ENCODE measurements at places on chromosomes 1 and 21.

DNA sequence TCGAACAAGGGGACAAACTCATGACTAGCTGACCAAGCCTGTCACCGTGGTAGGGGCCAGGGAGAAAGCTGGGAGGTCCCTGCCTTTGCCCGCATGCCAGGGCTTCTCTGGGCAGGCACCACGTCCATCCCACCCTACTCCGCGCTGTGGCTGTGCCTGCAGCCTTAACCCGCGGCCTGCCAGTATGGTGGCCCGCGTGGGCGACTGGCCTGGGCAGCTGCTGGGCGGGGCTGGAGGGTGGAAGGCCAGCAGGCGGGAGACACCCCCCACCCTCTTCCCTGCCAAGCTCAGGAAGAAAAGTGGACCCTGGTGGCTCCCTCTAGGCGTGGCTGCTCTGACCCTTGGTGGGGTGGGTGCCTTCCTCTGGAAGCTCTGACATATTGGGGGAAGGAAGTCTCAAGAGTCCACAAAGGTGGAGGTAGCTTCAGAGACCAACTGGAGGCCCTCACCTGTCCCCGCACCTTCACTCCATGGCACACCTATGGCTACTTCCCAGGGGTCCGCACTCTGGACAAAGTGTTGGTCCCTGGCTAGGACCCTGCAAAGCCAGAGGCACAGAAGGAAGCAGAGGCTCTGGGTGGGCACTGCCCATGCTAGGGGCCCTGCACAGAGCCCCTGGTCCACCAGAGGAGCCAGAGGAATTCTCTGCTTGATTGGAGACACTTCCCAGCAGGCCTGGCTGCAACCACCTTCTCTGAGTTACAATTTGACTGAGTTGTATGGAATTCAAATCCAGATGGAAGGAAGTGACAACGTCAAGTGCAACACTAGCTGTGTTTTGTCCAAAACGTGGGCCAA, 3.3 kb upstream of the SKI start:
- DNase-seq = no peak

DNA sequence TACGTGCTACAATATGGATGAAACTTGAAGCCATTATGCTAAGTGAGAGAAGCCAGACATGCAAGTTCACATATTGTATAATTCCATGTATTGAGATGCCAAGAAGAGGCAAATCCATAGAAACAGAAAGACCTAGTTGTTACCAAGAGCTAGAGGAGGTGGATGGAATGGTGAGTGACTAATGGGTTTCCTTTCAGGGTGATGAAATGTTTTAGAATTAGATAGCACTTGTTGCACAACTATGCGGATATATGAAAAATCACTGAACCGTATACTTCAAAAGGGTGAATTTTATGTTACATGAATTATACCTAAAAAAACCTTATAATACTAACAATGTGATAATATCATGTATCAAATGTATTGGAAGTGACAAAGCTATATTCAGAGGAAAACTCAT, 18.1 kb downstream of the EPHA10 start:
- no peak for DNase-seq

GRCh38 chr1:60825593-60825992, 256.8 kb upstream of the NFIA start:
- DNase-seq = no peak

GRCh38 chr1:207883104-207883651, 27.7 kb downstream of the CD34 start:
- DNase-seq = no peak

DNA sequence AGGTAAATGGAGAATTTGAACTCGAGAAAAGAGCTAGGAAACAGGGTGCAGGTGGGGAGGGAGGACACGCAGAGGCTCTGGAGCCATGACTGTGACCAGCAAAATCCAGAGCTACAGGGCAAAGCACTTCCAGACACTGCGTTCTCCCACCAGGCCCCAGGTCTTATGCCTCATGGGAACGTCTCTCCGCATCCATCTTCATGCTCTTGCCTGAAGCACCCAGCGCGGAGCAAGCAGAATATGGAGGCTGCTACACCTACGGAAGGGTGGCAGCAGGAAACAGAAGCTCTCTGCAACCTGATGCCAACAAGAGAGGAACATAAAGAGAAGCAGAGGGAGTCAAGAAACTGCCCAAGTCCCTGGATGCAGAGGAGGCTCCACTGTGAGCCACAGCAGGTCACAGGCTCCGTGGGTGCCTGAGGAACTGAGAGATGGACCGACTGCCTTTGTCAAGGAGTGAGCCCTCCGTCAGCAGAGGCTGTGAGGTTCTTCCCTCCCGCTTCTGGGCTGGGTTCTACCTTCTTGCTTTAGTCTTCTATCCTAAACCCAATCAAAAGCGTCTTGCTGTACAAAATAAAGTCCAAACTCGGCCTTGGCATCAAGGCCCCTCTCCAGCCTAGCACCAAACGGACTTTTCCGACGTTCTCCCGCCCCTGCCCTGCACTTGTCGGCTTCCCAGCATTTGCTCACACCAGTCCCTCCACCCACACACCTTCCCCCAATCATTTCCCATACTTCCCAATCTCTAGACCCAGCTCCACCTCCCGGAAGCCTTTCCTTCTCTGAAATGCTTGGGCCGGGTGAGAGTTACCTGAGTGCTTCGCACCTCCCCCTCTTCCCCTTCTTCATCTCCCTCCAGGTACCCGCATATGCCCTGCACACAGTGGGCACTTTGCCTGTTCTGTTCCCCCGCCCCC, 930 bp downstream of the DHCR24 start:
- peak; percentile 47 for DNase-seq

DNA sequence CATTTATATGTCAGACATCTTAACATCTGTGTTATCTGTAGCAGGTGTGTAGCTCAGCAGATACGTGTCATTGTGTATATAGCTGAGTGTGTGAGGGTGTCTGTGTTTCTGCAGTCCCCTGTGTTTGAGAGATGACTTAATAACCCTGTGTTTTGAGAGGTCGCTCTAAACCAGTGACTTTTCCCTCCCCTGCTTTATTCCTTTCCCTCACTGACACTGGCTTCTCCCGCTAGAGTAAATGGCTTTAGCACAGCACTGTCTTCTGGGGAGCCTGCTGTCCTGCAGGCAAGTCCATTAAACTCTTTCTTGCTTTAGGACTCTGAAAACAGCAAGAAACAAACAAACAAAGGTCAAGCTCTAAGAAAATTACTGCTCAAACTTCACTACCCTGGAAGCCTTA, 53.0 kb downstream of the VANGL1 start:
- no peak for DNase-seq

DNA sequence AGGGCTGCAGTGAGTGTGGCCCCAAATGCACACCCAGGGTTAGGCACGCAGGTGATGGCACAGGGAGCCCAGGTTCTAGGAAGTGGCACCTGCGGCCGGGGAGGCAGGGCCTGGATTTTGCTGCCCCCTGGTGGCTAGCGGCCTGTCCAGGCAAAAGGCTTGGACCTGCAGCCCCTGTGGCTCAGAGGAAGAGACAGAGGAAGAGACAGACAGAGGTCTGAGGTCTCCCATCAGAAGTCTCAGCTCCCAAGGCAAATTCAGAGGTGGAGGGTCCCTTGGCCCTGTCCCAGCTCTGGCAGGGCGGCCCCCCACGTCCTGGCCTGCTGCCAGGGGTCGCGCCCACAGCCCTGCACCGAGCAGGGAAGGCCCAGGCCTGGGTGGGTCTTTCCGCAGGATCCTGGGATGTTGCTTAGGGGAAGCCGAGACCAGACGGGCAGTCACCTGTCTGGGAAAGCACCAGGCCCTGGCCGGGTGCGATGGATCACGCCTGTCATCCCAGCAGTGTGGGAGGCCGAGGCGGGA, 8.0 kb upstream of the TNFRSF14 start:
- no peak for DNase-seq

- peak; percentile 77 for DNase-seq
Measured at GRCh38 chr1:39799770-39800470, 11.3 kb upstream of the BMP8B start.

- DNase-seq = peak; percentile 63
Measured at GRCh38 chr1:54716299-54717047, 812 bp downstream of the TTC4 start.

- no peak for DNase-seq
Measured at GRCh38 chr1:208235356-208235981, 8.7 kb downstream of the PLXNA2 start.

- no peak for DNase-seq
Measured at GRCh38 chr1:101898137-101898536, 98.6 kb downstream of the OLFM3 start.

GRCh38 chr1:193929374-193930033, 743.1 kb upstream of the B3GALT2 start:
- DNase-seq = peak; percentile 21

DNA sequence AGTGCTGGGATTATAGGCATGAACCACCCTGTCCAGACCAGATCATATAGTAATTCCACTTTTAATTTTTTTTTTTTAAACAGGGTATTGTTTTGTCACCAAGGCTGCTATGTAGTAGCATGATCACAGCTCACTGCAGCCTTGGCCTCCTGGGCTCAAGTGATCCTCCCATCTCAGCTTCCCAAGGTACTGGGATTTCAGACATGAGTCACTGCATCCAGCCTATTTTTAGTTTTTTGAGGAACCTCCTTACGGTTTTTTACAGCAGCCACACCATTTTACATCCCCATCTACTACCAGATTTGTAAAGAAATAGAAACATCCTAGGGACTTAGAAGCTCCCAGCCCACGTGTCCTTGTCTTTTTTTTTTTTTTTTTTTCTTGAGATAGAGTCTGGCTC, 24.0 kb downstream of the L1TD1 start:
- no peak for DNase-seq

DNA sequence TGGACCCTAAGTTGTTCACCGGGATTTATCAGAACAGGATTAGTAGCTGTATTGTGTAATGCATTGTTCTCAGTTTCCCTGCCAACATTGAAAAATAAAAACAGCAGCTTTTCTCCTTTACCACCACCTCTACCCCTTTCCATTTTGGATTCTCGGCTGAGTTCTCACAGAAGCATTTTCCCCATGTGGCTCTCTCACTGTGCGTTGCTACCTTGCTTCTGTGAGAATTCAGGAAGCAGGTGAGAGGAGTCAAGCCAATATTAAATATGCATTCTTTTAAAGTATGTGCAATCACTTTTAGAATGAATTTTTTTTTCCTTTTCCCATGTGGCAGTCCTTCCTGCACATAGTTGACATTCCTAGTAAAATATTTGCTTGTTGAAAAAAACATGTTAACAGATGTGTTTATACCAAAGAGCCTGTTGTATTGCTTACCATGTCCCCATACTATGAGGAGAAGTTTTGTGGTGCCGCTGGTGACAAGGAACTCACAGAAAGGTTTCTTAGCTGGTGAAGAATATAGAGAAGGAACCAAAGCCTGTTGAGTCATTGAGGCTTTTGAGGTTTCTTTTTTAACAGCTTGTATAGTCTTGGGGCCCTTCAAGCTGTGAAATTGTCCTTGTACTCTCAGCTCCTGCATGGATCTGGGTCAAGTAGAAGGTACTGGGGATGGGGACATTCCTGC, 3.9 kb upstream of the OLFML3 start:
- peak; percentile 37 for DNase-seq

GRCh38 chr1:7069931-7070330, 284.7 kb downstream of the CAMTA1 start:
- DNase-seq = peak; percentile 5

DNA sequence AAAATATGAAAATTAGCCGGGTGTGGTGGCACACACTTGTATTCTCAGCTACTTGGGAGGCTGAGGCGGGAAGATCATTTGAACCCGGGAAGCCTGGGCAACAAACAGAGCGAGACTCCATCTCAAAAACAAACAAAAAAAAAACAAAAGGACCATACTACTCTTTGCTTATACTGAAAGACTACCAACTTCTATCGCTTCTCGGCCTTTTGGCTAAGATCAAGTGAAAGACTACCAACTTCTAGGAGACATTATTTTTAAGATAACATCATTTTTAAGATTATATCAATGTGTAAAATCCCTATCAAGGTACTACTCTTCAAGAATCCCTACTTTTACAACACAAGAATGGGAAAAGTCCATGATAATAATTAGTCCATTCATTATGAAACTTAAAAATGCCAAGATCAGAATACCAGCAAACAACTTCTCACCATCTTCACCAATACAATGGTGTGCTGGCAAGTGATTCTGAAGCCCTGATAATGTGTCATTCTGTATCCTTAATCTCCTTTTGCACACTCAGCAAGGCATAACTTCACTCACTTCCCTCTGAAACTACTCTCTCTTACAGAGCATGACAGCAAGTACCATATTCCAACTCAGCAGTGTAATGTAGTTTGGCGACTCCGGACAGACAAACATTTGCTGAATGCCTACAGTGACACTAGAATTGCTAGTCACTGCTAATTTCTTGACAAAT, 1.7 kb downstream of the PTP4A2 start:
- no peak for DNase-seq

- peak; percentile 65 for DNase-seq
Measured at GRCh38 chr1:14742181-14742980, 143.9 kb downstream of the KAZN start.

- DNase-seq = peak; percentile 70
Measured at GRCh38 chr1:2255420-2256369, 27.6 kb downstream of the SKI start.

DNA sequence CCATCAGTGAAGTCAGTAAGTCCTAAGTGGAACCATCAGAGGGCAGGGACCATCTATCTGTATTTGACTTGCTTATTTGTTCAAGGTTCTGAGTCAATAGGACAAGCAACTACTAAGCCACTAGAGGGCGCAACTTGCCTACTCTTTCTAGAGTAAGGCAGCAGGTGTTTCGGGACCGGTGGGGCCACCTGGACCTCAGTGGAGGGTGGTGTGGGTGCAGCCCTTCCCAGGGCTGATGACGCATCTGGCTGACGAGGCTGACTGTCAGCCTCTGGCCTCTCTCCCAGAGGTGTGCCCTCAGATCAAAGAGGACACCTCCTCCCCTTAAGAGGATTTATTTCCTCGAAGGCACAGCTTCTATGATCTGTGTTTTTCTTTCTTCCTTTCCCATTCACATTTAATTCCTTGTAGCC, 6.6 kb downstream of the CBR3 start:
- DNase-seq = peak; percentile 78

DNA sequence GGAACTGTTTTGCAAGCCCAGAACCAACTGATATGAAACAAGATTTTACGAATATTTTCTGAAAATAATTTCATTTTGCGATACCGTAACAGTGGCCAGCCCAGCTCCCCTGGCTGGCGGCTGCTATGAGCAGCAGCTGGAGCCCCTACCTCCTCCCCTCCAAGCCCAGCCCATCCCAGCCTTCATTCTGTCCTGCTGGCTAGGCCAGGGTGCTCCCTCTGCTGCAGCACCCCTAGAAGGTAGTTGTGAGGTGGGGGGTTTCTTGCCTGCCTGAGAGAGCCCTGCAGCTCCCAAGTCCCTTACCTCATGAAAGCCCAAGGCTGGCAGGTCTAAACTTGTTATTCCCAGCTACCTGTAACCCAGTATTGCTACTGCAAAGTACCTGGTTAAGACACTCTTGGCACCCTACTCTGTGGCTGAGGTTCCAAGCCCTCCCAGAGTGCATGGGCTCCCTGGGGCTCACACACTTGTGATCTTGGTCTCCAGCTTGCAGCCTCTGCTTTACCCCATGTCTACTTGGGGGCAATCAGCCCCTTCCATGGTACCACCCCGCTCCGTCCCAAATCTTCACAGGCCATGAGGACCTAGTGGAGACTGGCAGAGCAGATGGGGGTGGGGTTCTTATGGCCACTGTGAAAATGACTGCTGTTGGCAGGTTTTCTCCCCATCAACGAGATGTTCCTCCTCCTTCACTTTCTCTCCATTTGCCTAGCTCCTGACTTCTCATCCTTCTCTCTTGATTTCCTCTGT, 239.8 kb downstream of the TRABD2B start:
- no peak for DNase-seq
